HCT116 (cell line): ENCODE measurements at places on chromosomes 12 and 14.
A peak's percentile ranks its signal among the peaks of the same experiment; 100 is the strongest.

DNA sequence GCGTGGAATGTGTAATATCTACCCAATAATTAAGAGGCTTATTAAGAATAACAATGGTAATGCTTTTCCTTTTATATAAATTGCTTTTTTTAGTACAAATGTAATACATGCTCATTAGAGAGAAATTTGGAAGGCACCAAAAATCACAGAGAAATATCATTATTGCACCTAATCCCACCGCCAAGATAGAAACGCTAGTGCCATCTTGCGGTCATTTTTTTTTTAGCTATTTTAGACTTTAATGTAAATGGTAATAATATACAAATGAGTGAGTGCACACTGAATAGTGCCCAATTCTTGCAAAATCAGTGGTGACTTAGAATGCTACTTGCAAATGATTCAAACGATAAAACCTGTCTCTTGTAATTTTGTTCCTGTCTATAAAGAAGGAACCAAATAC, 576.8 kb upstream of the TMEM132C start:
- DNase-seq, result no peak

DNA sequence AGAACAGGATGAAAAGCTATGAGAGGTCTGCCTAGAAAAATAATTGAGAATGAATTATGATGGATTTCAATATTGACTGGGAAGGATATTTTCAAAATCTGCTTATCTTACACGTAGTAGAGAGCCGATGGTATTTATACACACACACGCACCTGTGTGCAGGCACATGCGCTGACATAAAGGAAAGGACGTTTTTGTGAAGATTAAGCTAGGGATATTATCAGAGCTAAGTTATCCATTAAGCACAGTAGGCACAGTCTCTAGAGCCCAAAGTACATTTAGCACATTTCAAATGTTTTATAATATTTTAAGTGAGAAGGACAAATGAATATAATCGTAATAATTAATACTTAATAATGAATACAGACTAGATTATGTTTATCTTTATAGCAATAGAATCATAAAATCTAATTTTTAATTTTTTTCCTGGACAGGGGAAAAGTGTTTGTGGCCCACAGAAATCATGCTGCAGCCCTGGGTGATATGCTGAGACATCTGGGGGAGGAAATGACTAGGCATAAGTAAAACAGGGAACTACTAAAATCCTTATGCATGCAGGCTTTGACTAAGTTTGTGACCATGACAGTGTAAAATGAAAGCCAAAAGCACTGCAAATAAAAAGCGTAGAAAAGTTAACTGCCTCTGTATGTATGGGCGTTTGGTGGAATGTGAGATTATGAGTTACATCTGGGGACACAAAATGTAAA, 146.1 kb downstream of the KITLG start:
- DNase-seq, result no peak

- DNase-seq, result no peak
These were observed 133.7 kb downstream of the ADGRD1 start for GRCh38 chr12:131087302-131087818.

DNA sequence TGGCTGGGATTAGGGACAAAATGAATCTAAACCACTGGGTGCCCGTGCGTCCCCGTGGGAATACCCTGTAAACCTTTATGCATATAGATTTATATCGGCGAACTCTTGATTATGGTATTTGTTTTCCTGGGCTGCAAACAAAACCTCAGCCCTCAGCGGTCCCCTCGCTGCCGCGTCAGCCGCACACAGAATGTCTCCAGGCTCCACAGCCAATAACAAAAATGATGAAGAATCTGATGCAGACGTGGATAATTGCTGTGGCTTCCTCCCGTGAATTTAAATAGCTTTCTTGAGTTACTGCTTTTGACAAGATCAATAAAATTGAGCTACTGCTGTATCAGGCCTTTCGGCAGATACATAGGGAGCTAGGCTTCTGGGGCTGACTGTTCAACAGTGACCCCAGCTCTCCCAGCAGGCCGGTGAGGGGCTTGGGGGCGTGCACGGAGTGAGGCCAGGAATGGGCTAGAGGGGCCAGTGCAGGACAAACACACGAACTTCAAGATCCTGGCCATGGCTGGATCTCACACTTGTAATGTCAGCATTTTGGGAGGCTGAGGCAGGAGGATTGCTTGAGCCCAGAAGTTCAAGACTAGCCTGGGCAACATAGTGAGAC, 125.8 kb upstream of the NCOR2 start:
- DNase-seq, result no peak

- DNase-seq, result no peak
These were observed 39.4 kb downstream of the ATF7 start for GRCh38 chr12:53586745-53587144.

GRCh38 chr12:2677142-2677880, 117.5 kb upstream of the FKBP4 start:
- no peak for DNase-seq

GRCh38 chr14:23694085-23694948, 58.2 kb downstream of the DHRS2 start:
- peak; percentile 27 for DNase-seq
